ENCODE measurements at places on chromosomes 5 and 9.

GRCh38 chr5:36363101-36363500, 61.4 kb upstream of the RANBP3L start:
- DNase-seq, result no peak

DNA sequence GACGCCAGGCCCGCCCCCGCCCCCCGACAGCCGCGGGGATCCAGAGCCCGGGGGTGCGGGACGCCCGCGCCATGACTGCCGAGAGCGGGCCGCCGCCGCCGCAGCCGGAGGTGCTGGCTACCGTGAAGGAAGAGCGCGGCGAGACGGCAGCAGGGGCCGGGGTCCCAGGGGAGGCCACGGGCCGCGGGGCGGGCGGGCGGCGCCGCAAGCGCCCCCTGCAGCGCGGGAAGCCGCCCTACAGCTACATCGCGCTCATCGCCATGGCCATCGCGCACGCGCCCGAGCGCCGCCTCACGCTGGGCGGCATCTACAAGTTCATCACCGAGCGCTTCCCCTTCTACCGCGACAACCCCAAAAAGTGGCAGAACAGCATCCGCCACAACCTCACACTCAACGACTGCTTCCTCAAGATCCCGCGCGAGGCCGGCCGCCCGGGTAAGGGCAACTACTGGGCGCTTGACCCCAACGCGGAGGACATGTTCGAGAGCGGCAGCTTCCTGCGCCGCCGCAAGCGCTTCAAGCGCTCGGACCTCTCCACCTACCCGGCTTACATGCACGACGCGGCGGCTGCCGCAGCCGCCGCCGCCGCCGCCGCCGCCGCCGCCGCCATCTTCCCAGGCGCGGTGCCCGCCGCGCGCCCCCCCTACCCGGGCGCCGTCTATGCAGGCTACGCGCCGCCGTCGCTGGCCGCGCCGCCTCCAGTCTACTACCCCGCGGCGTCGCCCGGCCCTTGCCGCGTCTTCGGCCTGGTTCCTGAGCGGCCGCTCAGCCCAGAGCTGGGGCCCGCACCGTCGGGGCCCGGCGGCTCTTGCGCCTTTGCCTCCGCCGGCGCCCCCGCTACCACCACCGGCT, 1.0 kb downstream of the FOXE1 start:
- DNase-seq, result no peak

GRCh38 chr5:128772356-128772755, 192.9 kb upstream of the SLC27A6 start:
- DNase-seq, result no peak

GRCh38 chr5:129991780-129992179, 87.5 kb downstream of the CHSY3 start:
- DNase-seq, result no peak

GRCh38 chr5:65750938-65751337, 28.9 kb downstream of the NLN start:
- DNase-seq, result no peak

- no peak for DNase-seq
These were observed 45.7 kb upstream of the FAM170A start for GRCh38 chr5:119583684-119584083.

DNA sequence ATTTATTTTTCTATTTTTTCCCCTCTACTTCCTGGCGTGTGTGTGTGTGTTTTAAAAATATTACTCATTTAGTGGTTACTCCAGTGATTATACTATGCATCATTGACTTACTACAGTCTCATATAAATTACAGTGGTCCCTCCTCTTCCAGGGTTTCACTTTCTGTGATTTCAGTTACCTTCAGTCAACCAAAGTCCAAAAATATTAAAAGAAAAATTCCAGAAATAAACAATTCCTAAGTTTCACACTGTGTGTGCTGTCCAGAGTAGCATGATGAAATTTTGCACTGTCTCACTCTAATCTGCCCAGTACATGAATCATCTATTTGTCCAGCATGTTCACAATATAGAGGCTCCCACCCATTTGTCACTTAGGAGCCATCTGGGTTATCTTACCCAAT, 47.4 kb upstream of the CCDC112 start:
- no peak for DNase-seq

- peak; percentile 73 for DNase-seq
These were observed at the start of gene SPDL1 for GRCh38 chr5:169583424-169584220. Gene SPDL1 (plus strand): TSS chr5:169583773. CDS start chr5:169588417, 4,644 bp downstream.

DNA sequence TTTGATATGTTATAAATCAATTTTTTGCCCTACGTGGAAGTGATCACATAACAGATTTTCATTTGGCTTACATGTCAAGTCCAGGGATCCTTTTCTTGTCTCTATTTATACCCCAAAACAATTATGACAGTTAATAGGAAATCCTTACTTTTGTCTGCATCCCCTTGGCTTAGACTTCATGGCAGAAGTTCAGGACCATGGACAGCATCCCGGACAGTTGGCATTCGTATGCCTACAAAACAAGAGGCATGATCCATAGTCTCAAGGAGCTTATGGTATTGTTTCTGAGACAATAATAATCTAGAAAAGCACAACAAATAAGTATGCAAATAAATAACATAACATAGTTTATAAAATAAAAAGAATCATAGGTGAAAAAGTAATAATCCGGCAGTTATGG, 214.3 kb upstream of the GRIA1 start:
- no peak for DNase-seq

DNA sequence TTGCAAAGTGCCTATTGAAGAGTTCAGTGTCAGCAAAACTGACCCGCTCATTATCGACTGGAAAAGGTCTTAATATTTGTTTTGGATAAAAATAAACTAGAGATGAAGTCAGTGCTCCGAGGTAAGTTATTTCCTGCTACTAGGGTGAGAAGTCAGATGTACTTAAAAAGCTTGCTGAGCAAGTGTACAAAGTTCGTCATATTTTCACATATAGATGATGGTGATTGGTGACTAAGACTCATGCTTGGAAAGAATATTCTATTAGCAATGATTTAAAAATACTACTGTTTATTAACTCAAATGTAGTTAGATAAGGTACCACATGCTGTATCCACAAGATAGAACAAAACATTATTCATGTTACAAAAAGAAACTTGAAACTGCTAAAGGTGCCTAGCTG, 643.7 kb downstream of the GABRG2 start:
- no peak for DNase-seq

GRCh38 chr9:19965336-19965735, 176.5 kb upstream of the SLC24A2 start:
- no peak for DNase-seq

- no peak for DNase-seq
These were observed 4.8 kb upstream of the KCNMB1 start for GRCh38 chr5:170393958-170394357.

- DNase-seq, result no peak
These were observed 14.7 kb downstream of the DIAPH1 start for GRCh38 chr5:141603923-141604717.

DNA sequence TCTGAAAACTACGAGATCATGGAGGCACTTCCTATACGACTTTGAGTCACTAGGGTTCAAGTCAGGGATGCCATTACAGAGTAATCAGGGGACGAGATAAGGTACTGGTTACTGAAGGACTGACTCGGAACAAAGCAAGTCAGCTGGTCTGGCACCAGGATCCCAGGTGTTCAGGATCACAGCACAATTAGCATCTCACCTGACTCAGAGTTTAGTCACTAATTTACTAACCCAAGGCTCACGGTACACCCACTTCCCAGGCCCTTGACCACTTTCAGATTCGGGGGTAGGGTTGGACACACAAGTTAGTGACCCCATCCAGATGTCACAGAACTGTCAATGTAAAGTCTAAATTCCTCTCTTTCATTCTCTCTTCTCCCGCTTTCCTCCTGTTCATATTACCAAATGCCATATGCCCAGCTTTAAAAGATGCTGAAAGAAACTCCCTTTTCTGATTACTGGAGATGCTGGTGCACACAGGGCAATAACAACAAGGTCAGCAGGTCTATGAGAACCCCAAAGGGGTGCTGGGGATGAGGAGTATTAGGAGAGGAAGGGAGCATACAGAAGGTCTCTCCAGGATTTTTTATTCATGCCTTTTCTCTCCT, 657.8 kb downstream of the TLE1 start:
- no peak for DNase-seq

DNA sequence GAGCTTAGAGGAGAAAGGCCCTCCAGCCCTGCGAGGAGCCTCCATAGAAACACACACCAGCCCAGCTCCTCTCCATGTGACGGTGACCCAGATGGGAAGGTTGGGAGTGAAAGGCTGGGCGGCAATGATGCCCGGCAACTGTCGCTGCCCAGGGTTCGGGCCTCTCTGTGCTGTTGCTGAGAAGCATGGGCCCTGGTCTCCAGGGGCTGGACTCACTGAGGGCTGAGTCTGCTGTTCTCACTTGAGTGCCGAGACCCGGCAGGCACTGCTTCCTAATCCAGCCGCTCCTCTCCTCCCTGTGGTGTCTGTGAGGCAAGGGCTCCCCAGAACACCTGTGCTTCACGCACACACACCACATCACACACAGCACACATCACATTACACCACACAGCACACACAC, 493.6 kb downstream of the GADD45G start:
- DNase-seq, result no peak

- DNase-seq, result no peak
These were observed 405.2 kb upstream of the MPDZ start for GRCh38 chr9:13684656-13685055.

Measured in stimulated activated CD8-positive, alpha-beta memory T cell treated with anti-CD3 and anti-CD28 coated beads, Interleukin-4, amount 100 ng/mL, for 1 hour (primary cell).